ENCODE measurements at places on chromosomes 16 and 17. TPM values are rescaled to one million over a fixed set of nuclear protein-coding genes. Genes with fewer than 3 reads are reported as not detected.

DNA sequence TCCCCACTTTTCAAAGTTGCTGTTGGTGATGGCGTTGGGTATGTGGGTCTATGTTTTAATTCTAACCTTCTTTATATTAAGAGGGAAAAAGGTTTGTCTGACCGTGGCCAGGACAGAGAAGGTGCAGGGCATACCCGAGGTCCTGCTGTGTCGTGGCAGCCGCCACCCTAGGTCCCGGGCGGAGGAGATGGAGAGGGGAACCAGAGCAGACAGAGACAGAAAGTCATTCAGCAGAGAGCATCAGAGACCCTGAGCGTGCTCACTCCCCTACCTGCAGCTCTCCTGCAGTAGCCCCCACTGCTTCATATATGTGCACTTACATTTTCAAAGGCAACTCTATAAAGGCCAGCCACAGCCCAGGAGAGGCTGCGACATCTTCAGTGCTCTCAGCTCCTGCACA is 327.2 kb upstream of the TNRC6C start:
- DNase-seq: no peak
- H3K27ac ChIP-seq: no peak overlapping the region
- H3K4me1 ChIP-seq: no peaks in the 10 kb centered on the region
- H3K4me3 ChIP-seq: no peak overlapping the region
- H3K36me3 ChIP-seq: no peaks in the 10 kb centered on the region

- no peaks in the 10 kb centered on the region for H3K4me1 ChIP-seq
- H3K27ac ChIP-seq: no peak overlapping the region
- H3K4me3 ChIP-seq: no peak overlapping the region
Measured at GRCh38 chr16:1687427-1688316, 9.6 kb downstream of the JPT2 start.

DNA sequence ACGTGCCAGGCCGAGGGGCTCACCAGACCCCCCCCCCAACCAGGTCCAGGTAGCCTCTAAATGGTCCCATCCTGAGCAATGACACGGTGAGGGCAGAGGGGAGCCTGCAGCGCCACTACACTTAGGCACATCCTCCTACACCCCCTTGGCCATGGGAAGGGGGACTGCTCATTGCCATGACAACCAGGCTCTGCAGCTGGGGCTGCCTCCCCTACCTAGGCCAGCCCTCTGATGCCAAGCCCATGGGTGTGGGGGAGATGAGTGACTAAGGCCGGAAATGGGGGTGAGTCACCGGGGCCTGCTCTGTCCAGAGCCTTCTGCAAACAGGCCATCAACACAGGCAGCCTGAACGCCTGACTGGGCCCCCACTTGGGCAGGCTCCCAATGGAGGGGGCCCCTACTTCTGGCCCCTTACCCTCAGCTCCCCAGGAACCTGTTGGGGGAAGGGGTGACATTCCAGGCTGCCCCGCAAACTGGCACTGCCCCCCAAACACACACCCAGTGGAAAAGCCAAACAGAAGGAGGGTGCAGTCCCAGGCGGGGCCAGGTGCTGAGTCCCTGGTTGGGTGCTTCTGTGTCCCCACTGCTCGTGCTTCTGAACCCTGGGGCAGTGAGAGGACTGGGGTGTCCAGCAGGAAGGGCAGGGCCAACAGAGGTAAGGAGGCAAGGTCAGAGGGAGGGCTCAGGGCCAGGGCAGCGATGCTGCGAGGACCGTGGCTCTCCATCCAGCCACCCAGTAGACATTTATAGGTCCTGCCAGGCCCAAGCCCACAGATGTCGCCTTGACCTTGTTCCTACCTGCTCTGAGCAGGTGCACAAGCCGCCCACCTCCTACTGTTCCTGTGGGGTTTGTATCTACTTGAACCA is 8.2 kb downstream of the PLCD3 start:
- no peaks in the 10 kb centered on the region for H3K36me3 ChIP-seq
- H3K27me3 ChIP-seq: no peaks in the 10 kb centered on the region
- H3K27ac ChIP-seq: no peak overlapping the region
- no peak for DNase-seq
- no peak overlapping the region for H3K4me3 ChIP-seq
- H3K4me1 ChIP-seq: no peaks in the 10 kb centered on the region

DNA sequence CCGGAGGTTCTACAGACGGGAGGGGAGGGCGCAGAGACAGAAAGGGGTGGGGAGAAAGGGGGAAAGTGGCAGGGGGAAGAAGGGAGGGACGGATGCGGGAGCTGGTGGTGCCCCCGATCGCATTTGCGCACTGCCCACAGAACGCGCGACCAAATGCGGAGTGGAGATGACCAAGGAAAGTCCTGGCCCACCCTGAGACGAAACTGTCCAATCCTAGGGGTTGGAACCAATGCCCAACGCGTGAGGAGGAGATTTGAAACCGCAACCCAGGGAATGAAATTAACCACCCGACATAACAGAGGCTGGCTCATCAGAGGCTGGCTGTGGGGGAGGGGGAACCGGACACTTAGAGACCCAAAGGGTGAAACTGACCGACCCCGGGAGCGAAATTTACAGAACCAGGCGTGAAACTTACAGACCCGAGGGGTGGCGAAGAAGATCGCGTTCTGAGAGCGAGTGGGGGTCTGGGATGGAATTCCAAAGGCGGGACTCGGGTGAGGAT is 1.4 kb downstream of the HES7 start:
- H3K4me1 ChIP-seq: peaks cover 69% of the 10 kb centered on the region
- H3K27ac ChIP-seq: no peak overlapping the region
- peak overlapping the region; percentile 91 for H3K4me3 ChIP-seq
- DNase-seq: no peak

DNA sequence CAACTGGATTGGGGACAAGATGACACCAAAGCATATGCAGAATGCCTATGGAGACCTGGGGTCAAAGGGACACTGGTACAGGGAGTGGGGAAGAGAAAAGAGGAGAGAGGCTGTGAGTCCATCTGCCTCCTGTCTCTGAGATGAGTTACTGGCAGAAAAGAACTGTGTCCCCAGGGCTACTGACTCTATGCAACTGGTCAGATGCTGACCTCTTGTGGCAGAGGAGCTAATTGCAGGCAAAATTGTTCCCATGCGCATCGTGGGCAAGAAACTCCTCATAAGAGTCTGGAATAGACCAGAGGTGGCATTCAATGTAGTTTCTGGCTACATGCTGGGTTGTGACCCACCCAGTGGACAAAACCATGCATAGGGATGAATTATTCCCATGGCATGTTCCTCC is 26.1 kb upstream of the MLKL start:
- no peaks in the 10 kb centered on the region for H3K27me3 ChIP-seq
- no peaks in the 10 kb centered on the region for H3K4me1 ChIP-seq
- no peak overlapping the region for H3K4me3 ChIP-seq

- no peaks in the 10 kb centered on the region for H3K36me3 ChIP-seq
- H3K27me3 ChIP-seq: peaks cover 10% of the 10 kb centered on the region
- no peaks in the 10 kb centered on the region for H3K4me1 ChIP-seq
- DNase-seq: no peak
- no peak overlapping the region for H3K4me3 ChIP-seq
Measured at GRCh38 chr16:86882586-86883280, 304.4 kb downstream of the FOXL1 start.

GRCh38 chr17:13584701-13585080 is 17.0 kb downstream of the HS3ST3A1 start:
- no peak overlapping the region for H3K27ac ChIP-seq
- no peak for DNase-seq
- no peaks in the 10 kb centered on the region for H3K27me3 ChIP-seq
- no peak overlapping the region for H3K4me3 ChIP-seq
- no peaks in the 10 kb centered on the region for H3K36me3 ChIP-seq

GRCh38 chr16:49588729-49589384 is 215.3 kb downstream of the C16orf78 start:
- H3K4me1 ChIP-seq: peaks cover 5% of the 10 kb centered on the region
- no peak for DNase-seq
- H3K27me3 ChIP-seq: no peaks in the 10 kb centered on the region
- no peak overlapping the region for H3K27ac ChIP-seq

- no peak for DNase-seq
- no peak overlapping the region for H3K4me3 ChIP-seq
- peaks cover 4% of the 10 kb centered on the region for H3K4me1 ChIP-seq
- no peak overlapping the region for H3K27ac ChIP-seq
- no peaks in the 10 kb centered on the region for H3K36me3 ChIP-seq
- H3K27me3 ChIP-seq: no peaks in the 10 kb centered on the region
Measured at GRCh38 chr17:43644081-43644480, 17.6 kb downstream of the MEOX1 start.

GRCh38 chr17:76385892-76386786 is 1.7 kb downstream of the SPHK1 start:
- H3K27me3 ChIP-seq: no peaks in the 10 kb centered on the region
- no peak overlapping the region for H3K27ac ChIP-seq
- H3K4me1 ChIP-seq: peaks cover 19% of the 10 kb centered on the region
- H3K36me3 ChIP-seq: no peaks in the 10 kb centered on the region
- DNase-seq: peak; percentile 71

DNA sequence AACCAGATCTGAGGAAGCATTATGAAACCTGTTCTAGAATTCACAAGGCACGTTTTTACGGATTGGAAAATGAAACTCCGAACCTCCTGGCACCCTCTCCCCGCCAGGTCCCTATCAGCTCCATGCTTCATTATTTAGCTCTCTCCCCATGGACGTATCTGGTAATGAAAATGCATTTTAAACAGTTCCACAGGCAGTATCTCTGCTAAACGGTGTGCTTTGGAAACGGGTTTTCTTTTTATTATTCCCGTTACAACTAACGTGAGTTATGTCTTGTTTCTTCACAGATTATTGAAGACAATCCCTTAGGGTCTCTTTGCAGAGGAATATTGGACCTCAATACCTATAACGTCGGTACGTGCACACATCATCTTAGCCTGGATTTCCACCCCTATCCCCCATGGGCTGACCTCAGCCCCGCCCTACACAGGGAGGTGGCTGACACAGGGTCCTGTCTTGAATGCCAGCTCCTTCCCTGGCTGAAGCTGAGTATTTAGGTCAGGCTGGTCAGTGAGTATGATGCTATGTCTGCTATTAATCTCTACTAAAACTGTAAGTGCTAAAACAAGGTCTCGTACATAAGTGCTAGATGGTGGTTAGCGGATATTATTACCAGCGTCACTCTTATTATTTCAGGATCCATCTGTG is 82.9 kb downstream of the SDR42E1 start:
- no peak for DNase-seq
- H3K36me3 ChIP-seq: no peaks in the 10 kb centered on the region
- no peaks in the 10 kb centered on the region for H3K27me3 ChIP-seq
- H3K4me1 ChIP-seq: no peaks in the 10 kb centered on the region
- H3K4me3 ChIP-seq: no peak overlapping the region
- H3K27ac ChIP-seq: no peak overlapping the region

DNA sequence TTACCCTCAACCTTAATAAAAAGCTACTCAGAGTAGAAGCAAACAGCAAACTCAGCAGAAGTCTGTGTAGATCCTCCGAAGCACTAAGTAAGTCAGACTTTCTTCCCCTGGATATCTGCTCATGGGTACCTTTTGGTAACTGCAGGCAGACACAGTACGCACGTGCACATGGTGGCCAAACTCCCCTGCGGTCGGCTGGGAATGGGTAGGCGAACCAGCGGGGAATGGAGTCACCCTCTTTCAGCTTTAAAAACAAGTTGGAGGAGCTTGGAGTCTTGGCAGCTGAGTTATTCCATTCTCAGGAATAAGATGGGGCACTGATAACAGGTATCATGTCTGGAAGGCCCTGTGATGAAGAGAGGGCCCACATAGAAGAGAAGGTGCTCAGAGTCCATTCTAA is 16.3 kb downstream of the CYB561 start:
- H3K27ac ChIP-seq: no peak overlapping the region
- no peak for DNase-seq
- H3K4me3 ChIP-seq: no peak overlapping the region
- peaks cover 46% of the 10 kb centered on the region for H3K4me1 ChIP-seq

TMEM238L gene
- total RNA-seq: not detected

ITGAE gene
- total RNA-seq: 47.3 TPM

RHOT1 gene
- total RNA-seq: 20.6 TPM

All from CD8-positive, alpha-beta memory T cell (primary cell).